ENCODE measurements at places on chromosomes 7 and 10.
A peak's percentile ranks its signal among the peaks of the same experiment; 100 is the strongest.

- no peak for DNase-seq
These were observed 193.6 kb downstream of the MLLT10 start for GRCh38 chr10:21727452-21728168.

DNA sequence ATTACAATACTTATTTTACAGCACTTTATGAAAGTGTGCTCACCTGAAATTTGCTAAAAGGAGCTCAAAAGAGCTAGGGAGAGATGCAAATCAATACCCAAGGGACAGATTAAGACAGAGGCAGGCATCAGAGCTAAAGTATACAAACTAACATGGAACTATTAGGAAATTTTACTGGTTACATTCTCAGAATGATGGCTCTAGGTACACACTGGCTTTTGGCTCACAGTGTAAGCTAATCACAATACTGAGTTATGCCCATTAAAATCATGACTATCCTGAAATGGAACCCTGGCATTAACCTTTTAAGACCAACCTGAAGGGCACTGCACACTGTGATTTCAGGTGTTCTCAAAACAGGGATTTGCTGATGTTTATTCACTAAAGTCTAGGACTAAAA lies 98.1 kb downstream of the NT5C2 start:
- DNase-seq: no peak

DNA sequence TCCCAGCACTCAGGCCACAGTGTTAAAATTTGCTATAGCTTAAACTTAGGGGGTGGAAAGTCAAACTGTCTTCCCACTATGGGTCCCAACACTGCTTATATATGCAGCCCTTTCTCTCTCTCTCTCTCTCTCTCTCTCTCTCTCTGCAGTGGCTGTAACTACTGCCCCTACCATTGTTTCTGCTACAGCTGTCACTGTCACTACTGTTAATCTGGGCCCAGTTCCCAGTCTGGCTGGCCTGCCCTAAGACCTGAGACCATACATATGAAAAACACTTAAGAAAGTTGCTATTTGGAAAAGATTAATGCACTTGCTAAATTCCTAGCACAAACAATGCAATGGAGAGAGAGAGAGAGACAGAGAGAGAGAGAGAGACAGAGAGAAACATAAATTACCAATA lies 78.6 kb downstream of the THSD7A start:
- no peak for DNase-seq

DNA sequence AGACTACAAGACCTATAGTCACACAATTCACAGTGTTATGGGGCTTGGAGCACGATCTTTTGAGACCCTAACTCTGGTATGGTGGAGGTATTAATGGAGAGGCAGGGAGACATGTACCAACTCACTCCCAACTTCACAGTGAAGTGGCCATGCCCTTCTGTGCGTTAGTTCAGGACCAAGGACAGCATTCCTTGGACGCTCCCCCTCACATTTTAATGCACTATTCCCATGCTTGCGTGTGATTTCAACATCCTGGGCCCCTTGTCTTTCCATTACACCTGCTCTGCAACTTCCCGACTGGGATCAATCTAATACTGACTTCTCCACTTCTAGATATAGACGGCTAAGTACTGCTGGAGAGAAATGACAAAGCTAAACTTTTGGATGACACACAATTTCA lies 72.7 kb downstream of the PLCE1 start:
- DNase-seq: no peak

DNA sequence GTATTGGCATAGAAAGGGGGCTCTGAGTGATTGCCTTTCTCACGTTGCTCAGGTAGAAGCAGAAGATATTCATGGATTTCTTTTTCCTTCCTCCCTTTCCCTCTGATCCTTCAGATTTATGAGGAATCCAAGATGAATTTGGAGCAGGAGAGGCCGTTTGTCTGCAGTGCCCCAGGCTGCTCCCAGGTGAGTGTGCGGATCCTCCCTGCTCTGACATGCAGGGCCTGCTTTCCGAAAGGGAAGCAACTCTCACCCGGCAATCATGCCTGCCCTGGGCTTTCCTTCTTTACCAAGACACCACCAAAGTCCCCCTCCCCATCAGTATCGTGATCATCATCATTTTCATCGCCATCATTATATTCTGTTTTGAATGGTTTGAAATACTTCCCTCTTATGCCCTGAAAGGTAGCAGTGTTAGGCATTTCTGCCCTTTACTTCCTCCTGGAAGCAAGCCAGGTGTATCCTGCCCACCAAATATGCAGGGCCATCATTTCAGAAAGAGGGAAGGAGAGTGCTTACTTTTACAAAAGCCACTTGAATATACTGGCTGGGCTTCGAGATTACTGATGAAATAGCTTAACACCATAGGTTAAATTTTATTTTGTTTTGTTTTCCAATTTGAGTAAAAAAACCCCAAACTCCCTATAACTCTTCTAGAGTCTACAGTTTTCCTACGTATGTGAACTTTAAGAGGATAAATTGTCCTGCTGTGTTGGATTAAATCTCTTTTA lies 75.9 kb downstream of the CREB5 start:
- DNase-seq: no peak

DNA sequence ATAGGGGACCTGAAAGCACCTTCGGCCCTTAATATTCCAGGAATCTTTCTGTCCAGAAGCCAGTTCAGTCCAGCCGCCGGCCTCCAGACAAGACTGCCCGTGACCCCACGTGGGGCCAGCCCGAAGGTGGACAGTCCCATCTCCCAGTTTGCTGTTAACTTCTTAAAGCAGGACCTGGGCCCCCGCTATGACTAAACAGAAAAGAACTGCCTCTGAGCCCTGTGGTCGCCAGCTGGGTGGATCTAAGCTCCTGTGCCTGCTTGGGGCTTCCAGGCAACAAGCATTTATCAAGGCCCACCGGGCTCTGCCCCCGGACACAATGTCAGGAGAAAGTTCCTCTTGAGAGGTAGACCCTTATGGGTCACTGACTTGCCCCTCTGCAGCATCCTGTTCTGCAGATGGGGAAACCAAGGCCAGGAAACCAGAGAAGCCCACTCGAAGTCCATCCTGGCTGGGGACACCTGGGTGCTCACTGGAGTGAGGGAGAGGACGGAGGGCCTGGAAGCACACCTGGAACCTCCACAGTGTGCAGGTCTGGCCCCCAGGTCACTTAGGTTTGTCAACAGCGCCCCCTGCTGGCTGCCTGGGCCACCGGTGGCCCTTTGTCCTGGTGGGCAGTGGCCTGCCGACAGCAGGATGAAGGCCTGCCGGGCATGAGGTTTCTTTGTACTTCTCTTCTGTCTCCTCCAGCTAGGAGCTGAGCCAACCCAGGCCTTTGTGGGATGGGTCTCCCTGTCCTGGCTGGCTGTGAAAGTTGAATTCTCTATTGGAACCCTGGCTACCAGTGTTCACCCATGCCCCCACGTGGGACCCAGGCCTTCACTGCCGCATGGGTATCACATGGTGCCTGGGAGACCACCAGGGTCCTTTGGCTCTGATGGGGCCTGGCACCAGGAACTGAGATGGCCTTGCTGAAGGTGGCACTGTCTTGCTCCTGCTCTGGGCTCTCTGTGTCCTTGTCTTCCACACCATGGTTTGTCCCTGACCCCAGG lies 128.0 kb downstream of the ZMIZ1 start:
- peak; percentile 46 for DNase-seq

GRCh38 chr7:124403587-124403986 lies 362.0 kb downstream of the GPR37 start:
- no peak for DNase-seq

- no peak for DNase-seq
These were observed 164.4 kb downstream of the ZNF365 start for GRCh38 chr10:62538606-62539005.

DNA sequence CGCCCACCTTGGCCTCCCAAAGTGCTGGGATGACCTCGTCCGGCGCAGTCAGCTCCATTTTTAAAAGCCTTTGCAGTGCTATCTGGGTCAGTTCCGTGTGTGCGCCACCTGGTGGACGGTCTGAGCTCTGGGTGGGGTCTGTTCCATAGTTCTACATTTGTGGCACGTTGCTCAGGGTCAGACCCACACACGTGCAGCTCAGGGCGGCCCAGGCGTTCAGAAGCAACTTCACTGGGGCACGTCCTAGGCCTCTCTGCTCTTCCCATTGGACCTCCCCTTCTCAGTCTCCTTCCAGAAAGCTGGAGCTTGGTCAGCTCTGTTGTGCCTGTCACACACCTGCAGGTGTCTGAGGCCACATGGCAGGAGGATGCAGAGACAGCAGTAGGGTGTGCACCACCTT lies 137.9 kb downstream of the DNAJB6 start:
- peak; percentile 43 for DNase-seq

DNA sequence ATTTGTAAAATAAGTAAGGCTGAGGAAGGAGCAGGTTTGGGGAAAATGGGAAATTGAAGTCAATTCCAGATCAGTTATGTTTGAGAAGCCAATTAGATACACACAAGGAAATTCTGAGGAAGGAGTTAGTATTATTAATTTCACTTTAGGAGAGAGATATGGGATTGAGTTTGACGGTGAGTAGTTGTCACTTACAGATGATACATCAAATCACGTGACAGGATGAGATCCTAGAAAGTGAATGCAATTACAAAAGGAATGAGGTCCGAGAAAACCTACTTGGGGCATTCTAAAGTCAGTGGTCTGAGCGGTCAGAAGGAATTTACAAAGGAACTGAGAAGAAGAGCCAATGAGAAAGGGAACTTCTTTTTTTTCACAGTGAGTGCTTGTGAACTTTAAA lies 364.3 kb upstream of the TMEM229A start:
- DNase-seq: no peak

DNA sequence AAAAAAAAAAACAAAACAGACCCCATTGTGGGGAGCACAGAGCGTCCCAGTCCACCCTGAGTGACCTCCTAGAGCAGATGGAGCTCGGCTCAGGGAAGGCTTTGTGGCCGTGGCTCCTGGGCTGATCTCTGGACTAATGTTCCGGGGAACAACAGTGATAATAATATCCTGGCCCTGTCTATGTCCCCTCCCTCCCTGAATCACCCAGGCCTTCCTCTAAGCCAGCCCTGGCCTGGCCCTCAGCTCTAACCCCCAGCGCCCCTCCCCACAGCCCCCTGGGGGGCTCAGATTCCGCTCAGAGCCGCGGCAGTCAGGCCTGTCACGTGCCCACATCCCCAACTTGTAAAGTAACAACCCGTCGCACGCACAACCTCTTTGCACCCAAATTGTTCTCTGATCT lies 48.3 kb downstream of the MICALL2 start:
- no peak for DNase-seq

All from NT2/D1 (cell line).